ENCODE measurements at places on chromosomes 1 and 21.

DNA sequence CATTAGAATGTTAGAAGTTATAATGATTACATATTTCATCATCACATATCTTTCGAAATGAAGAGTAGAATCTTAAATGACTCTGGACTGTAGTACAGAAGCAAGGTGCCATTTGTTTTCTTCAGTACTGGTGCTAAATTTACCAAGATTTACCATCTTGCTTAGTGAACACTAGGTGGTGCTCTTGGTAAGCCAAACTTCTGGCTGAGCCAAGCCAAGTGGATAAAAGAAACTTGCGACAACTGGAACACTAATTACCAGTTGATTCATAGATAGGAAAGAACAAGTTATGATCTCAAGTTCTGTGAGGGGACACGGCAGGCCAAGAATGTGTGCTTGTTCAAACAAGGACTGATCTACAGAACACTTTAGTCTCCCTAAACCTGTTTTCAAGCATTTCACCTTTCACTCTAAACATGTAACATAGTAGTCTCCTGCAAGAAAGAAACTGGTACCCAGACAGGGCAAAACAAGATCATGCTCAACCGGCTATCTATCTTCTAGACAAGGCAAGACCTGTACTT, 19.8 kb downstream of the SPRTN start:
- DNase-seq = no peak

DNA sequence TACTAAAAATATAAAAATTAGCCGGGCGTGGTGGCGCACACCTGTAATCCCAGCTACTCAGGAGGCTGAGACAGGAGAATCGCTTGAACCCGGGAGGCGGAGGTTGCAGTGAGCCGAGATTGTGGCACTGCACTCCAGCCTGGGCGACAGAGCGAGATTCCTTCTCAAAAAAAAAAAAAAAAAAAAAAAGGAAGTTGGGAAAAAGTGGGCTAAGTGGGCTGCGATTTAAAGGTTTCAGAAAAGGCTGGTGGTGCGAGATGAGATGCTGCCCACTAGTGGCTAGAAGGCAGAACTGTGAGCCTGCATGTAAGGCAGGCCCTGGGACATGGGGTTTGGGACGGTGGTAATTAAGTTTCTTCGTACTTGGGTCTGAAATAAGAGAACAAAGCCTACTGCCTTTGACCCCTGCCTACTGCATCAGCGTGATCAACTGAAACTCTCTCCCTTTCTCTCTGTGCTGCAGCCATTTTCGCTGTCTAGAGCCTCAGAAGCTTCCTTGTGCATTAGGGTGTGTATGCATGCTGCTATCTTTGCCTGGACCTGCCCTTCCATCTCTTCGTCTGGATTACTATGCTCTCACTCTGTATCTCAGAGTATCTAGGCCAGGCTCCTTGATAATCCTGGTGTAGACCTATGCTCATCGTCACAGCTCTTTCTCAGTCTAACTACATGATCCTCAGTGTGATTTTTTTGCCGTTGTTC, 12.4 kb downstream of the FMOD start:
- no peak for DNase-seq

DNA sequence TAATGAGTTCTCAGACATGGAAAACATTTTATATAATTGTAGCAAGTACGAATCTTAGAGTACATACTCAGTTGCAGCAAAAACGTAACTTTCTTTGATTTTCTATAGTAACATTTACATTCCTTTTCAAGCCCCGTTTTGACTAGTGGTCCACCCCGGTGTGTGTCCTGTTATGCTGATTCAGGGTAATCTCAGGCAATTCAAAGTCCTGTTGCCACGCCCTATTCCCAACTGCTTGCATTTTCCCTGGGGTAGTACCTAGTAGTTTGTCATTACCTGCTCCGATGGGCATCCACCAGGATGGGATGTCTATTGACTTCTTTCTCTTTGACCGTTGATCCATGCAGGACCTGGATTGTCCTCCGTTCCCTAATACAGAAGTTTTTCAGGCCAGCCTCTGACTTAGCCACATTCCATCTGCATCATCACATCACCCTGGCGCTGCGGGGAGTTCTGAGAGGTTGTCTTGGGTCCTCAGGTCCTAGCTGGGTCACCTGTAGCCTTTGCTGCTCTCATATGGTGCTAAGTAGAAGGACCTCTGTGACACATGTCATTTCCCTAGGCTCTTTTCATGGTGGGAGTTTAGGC, 15.0 kb upstream of the FCAMR start:
- DNase-seq = no peak

GRCh38 chr1:204928671-204929486, 58.2 kb downstream of the NFASC start:
- no peak for DNase-seq

DNA sequence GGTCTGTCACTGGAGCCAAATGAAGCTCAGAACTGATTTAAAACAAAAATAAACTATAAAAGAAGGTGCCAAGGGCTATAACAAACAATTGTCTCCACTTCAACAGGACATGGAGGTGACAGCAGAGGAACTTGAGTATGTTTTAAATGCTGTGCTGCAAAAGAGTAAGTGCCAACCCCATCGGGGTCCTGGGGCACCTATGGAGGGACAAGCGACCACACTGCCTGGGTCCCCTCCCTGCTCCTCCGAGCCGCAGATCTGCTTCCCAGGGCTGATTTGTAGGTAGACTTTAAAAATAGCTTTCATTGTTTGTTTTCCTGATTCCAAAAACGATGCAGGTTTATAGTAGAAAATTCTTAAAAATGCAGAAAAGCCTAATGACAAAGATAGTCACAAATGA, 42.8 kb downstream of the CAPN9 start:
- no peak for DNase-seq

DNA sequence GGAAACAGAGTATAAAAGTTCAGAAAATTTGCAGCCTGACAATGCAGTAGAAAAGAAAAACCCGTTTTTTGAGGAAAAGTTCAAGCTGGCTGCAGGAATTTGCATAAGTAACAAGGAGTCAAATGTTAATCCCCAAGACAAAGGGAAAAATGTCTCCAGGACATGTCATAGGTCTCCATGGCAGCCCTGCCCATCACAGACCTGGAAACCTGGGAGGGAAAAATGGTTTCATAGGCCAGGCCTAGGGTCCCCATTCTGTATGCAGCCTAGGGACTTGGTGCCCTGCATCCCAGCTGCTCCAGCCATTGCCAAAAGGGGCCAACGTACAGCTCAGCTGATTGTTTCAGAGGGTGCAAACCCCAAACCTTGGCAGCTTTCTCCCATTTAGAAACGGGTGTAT, 3.6 kb upstream of the KCNT2 start:
- DNase-seq = no peak
